ENCODE measurements at places on chromosomes 6 and 20. TPM values are rescaled to one million over a fixed set of nuclear protein-coding genes. Genes with fewer than 3 reads are reported as not detected.

- DNase-seq: no peak
These were observed 16.1 kb downstream of the MTG2 start for GRCh38 chr20:62198931-62199330.

DNA sequence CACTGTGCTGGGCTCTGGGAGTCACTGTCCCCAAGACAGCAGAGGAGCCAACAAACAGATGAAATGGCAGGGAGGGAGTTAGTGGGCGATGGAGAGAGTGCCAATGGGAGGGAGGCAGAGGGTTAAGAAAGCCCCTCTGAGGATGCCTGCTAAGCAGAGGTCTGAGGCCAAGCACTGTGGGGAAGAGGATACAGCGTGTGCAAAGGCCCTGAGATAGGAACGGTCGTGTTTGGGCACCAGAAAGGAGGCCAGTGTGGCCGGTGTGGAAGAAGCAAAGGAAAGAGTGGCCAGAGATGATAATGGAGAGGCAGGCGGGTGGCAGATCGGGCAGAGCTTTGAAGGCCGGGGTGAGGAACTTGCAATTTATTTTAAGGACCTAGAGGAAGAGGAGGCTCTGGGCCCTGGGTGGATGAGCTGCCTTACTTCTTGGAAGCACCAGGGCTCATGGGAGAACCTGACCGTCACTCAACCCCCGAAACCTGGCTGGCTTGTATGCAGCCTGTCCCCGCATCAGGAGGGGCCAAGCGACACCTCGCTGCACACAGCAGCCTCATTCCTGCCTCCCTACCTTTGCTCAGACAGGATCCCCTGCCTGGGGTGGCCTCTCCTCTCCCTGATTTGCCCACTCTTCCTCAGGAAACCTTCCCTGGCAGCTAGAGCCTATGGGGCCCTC, 73.0 kb downstream of the KCNB1 start:
- no peak for DNase-seq

DNA sequence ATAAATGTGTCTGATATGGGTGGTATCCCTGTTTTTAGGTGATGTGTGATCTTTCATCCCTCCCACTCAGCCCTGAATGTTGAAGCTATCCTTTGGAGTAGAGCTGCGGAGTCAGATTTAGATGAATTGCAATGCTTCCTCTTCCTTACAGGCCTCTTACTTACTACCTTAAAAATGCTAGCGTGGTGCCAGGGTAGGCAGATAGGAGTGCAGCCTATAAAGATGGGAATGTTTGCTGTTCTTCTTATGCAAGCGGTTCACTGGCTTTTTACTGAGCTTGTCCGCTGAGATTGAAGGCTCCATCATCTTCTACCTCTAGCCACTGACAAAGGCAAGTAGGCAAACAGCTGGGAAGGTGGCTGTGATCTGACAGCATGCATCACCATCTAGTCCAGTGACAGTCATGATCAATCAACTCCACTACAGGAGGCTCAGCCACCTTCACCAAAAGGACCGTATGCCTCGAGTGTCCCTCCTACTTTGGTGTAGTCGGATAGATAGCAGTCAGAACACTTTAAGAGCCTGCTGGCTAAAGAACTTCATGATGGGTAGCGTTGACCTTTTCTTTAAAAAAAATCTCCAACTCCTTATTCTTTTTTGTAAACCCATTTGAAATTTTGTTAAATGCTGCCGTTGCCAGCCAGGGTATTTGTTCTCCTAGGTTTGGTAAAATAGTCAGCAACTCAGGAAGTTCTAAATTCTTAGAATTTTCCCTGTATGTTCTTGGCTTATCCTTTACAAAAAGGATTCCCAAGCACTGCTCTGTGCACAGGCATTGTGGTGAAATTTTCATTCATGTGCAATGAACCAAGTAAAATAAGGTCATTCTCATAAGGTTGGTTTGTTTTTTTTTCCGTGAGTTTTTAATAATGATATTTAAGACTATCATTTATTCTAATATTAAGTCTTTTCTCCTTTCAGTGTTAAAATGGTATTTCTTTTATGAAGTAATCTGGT, 169.6 kb downstream of the MTHFD1L start:
- no peak for DNase-seq

- DNase-seq: no peak
These were observed 65.2 kb downstream of the PPP1R14C start for GRCh38 chr6:150207931-150208570.

GRCh38 chr6:11214901-11215300, 17.6 kb downstream of the NEDD9 start:
- no peak for DNase-seq

SAMD3 gene
- total RNA-seq: 8.7 TPM

DNA sequence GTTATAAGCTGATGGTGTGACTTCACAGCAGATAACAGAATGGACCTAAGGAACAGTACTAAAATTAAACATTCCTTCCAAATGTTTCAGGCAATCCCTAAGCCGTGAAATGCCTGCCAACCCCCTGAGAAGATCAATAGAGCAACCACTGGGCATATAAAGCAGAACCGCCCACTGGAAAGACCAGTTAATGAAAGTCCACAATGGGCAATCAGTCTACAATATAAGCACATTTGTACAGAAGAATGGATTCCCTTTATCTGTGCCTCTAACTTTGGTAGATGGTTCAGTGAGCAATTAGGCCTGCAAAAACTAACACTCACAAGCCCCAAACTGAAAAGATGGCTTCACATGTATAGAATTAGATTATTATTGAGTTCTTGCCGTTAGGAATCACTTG, 286.6 kb downstream of the UBE3D start:
- DNase-seq: no peak

CENPB gene
- 35.4 TPM for total RNA-seq

HDGFL1 gene
- total RNA-seq: not detected

SLC22A2 gene
- total RNA-seq: not detected

EFHC1 gene
- total RNA-seq: 2.1 TPM

DNA sequence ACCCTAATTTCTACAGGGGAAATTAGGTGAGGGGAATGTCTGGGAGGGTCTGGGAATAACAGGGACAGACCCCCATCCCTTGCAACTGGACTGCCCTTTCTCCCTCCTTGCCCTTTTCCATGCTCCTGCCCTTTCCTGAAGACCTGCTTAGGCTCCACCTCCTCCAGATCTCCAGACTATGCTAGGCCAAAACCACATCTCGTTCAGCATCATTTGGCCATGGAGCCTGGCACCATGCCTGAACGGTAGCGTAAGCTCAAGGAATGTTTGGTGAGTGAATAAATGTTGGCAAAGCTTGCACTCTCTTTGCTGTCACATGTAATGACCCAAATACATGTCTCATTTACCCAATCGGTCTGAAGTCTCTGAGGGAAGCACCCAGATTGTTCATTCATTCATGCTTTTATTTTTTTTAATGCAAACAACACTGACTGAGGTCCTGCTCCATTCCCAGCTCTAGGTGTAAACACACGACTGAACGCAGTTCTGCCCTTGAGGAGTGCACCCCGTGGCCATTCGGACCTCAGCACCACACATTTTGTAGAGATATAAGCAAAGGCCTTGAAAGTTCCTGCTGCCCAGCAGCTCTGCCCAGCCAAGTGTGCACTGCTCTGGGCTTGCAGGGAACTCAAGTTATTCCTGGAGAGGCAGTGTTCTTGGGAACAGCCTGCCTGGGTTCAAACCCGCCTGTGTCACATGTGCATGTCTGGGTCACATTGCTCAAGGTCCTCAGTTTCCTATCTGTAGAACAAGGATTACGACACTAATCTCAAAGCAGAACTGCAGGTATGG, 1.1 kb upstream of the GRM4 start:
- DNase-seq: no peak

DNA sequence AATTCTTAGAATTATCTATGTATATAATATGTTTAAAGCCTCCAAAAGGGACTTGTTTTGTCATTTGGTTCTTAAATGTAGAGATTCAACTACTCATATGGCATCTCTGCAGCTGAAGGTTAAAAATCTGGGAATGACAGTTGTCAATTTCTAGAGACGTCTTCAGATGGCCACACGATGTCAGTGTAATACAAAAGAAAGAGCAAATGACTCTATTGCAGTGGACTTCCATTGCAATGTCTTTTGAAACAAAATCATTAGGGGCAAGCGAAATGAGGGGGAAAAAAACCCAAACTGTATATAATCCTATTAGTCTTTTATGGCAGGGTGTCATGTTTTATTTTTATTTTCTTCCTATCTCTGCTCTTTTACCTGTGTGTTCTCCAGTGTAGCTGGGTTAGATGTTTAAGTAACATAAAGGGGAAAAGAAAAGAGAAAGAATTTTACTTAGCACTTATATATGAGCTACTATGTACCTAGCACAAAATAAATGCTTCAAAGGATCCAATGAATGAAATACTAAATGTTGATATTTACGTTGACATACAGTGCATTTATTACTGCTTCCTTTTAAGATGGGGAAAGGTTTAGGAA, 26.2 kb downstream of the CCN2 start:
- no peak for DNase-seq

GRCh38 chr6:12956991-12957320, 240.4 kb downstream of the PHACTR1 start:
- no peak for DNase-seq

DNA sequence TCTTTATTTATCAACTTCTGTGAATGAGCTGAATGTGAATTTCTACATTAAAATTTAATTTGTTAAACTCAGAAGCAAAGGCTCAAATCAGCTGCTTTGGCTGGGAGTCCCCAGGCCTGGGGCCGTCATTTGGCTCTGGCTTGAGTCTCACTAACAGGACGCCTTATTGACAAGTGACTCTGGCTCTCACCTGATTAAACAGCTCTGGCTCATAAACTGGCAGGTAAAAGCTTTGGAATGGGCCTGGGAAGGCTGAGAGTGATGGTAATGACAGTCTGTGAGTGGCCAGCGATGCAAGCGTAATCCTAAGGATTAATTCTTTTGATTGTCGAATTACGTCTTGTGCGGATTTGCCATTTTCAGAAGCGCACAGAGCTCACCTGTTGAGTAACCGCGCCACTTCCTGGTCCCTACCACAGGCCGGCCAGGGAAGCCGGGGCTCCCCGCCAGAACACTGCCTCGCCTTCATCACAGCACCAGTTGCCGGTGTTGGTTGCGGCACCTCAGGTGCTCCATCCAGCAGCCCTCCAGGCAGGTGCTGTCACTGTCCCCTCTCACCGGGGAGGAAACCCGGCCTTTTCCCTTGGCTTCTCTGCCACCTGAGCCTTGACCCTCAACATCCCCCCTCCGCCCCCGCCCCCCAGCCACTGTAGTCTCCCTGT, 110.7 kb downstream of the ZDHHC14 start:
- DNase-seq: no peak

DNA sequence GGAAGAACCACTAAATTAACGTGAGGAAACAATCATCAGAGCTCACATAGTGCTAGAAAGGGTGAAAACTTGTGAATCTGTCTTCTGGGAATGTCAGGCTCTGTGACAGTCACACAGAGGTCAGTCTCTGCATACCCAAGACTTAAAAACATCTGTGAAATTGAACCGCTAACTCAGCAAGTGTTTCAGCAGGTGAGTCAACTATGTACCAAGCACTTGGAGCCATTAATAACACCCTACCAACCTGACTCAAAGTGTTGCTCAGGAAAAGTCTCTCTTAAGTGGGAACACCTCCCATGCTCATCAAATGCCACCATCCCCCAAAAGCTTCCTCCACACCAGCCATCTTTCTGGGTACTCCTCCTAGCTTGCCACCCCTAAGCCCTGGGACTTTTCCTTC, 92.3 kb upstream of the CARMIL1 start:
- no peak for DNase-seq

DNA sequence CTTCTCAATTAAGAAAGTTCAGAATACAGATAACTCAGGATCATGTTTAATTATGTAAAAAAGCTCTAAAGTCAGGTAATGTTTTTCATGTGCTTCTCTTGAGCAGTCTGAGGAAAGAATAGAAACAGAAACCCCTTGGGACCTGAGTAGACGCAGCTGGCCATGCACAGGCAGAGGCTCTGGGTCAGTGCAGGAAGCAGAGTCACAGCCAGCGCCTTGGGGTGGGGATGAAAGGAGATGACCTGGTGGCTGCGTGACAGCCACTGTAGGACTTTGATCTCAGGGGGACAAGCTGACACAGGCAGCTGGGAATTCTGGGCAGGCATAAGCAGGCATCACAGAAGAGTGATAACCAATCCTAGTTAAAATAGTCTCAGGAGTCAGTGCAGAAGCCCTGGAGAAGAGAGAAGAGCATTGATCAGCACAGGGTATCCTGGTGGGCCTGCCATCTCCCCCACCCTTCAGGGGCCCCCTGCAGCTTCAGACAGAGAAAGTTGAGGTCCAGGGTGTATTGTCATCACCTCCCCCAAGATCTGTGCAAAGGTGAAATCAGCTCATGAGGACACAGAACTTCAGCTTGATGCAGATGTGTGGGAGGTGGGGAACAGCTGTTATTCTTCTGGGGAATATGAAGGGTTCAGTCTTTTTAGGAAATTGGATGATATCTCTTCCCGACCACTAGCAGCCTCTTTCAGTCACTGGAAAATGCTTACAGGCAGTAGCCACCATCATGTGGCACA, 6.4 kb downstream of the HLA-DQB1 start:
- no peak for DNase-seq

- no peak for DNase-seq
These were observed 310.6 kb downstream of the PRKN start for GRCh38 chr6:162416831-162417537.

- no peak for DNase-seq
These were observed 109.7 kb downstream of the BANF2 start for GRCh38 chr20:17809362-17810061.

PRL gene
- total RNA-seq: 0.60 TPM

C20orf96 gene
- total RNA-seq: 7.4 TPM

DNA sequence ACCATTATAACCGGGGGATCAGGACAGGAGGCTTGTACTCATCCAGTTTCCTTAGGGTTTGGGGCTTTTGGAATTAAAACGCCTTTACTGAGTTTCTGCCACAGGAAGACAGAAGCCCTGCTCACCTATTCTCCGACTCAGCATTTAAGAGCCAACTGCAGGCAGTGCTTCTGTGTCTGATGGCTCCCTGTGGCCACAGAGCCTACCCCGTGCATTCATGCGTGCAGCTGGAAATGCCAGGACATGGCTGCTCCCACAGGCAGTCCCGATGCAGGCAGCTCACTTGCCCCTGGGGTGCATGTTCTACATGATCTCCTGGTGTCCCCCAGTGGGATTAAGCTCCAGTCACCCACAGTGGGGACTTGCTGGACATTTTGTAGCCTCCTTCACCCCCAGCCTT, 22.2 kb downstream of the ZNF831 start:
- DNase-seq: no peak

GRCh38 chr6:27092316-27092692, 155.2 kb upstream of the PRSS16 start:
- DNase-seq: no peak

DNA sequence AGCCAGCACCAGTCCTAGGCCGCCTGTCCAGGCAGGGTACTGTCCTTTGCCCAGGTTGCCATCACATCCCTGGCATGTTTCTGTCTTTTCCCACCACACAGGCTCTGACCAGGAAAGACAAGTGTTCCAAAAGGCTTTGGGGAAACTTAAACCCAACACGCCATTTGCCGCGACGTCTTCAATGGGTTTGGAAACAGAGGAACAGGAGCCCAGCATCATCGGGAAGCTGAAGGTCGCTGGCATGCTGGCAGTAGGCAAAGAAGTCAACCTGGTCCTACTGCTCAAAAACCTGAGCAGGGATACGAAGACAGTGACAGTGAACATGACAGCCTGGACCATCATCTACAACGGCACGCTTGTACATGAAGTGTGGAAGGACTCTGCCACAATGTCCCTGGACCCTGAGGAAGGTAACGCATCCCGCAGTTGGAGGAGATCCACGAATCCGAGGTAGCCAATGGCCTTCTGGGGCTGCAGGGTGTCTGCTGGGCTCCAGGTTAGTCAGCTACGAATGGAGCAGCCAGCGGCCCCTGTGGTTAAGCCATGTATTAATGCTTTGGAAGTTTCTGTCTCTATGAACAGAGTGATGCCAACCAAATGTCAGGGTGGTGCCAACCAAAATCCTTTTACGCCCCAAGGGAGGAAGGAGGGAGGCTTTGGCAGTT, 36.2 kb downstream of the TGM3 start:
- no peak for DNase-seq

All from activated CD8-positive, alpha-beta T cell treated with anti-CD3 and anti-CD28 coated beads for 36 hours (primary cell).